ENCODE measurements at places on chromosomes 3 and 15.

GRCh38 chr3:148981273-148981672 is 10.1 kb upstream of the GYG1 start:
- DNase-seq, result no peak

DNA sequence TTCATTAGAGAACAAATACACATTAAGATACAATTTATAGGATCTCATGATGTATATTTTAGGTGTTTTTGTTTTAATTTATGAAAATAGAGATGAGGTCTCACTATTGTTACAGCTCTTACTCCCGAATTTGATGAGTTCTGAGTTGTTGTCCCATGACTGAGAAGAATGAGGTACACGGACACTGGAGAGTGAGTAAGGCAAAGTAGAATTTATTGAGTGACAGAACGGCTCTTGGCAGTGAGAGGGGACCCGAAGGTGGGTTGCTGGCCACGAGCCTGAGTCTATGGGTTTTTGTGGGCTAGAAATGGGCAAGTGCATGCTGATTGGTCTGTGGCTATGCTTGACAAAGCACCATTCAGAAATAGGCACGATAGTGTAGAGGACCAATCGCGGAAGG is 3.1 kb upstream of the RNF168 start:
- DNase-seq, result no peak

GRCh38 chr3:50126287-50127211 is 28.6 kb upstream of the SEMA3F start:
- no peak for DNase-seq

GRCh38 chr3:40768536-40768935 is 243.8 kb downstream of the ZNF621 start:
- no peak for DNase-seq

DNA sequence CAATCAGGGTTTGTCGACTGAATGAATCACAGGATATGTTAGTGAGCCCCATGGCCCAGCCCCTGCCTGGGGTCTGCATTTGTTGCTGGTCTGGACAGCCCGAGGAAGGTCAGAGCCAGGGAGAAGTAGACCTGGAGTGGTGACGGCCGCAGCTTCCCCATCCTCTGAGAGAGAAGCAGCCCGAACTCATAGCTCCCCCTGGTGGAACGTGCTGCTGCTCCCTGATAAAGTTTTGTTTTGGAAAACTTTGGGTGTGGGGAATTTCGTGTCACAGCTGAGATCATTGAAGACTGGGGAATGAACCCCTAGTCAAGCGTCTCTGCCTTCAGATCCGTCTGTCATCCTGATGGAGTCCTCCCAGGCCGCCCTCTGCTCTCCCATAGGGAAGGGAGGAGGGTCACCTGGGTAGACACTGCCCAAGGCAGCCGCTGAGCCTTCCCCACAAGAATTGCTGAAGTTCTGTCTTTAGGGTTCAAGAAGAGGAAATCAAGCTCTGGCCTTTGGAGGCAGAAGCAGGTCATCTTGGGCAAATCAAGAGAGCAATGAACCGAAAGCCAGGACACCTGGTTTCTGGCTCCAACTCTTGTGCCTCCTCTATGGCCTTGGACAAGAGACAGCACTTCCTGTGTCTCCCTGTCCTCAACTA is 60.5 kb downstream of the GLDN start:
- no peak for DNase-seq

DNA sequence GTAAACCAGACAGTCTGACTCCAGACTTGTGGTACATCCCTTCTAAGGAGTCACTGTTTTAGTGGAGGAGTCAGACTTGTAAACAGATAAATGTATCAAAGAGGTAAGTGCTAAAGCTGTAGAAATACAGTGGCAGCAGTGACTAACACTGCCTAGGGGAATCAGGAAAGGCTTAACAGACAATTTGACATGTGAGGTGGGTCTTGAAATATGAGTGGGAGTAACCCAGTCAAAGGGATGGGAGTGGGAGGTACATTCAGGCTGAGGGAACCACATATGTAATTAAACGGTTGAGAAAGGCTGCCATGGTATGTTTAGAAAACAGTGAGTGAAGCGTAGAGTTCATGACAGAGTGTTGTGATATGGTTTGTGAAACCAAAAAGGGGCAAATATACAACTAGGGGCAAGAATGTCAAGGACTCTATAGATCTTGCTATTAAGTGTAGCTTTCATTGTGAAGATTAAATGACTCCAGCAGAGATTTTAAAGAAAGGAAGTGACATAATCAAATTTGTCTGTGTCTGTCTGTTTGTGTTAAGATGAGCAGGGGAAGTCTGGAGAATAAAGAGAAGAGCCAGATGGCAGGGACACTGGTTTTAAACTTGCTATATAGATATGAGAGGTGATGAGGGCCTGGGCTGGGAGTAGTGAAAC is 11.2 kb upstream of the ALCAM start:
- no peak for DNase-seq

Data from activated T-helper 9 cell treated with anti-CD3 and anti-CD28 coated beads, Interleukin-2, amount 50 U/mL, for 16 hours (primary cell).